ENCODE measurements at places on chromosomes 3 and 15. TPM values are rescaled to one million over a fixed set of nuclear protein-coding genes. Genes with fewer than 3 reads are reported as not detected.
A peak's percentile ranks its signal among the peaks of the same experiment; 100 is the strongest.

GRCh38 chr3:8841472-8841871 lies 72.1 kb upstream of the OXTR start:
- H3K4me1 ChIP-seq, result no peaks in the 10 kb centered on the region
- H3K36me3 ChIP-seq, result no peaks in the 10 kb centered on the region
- no peak overlapping the region for H3K27ac ChIP-seq

DNA sequence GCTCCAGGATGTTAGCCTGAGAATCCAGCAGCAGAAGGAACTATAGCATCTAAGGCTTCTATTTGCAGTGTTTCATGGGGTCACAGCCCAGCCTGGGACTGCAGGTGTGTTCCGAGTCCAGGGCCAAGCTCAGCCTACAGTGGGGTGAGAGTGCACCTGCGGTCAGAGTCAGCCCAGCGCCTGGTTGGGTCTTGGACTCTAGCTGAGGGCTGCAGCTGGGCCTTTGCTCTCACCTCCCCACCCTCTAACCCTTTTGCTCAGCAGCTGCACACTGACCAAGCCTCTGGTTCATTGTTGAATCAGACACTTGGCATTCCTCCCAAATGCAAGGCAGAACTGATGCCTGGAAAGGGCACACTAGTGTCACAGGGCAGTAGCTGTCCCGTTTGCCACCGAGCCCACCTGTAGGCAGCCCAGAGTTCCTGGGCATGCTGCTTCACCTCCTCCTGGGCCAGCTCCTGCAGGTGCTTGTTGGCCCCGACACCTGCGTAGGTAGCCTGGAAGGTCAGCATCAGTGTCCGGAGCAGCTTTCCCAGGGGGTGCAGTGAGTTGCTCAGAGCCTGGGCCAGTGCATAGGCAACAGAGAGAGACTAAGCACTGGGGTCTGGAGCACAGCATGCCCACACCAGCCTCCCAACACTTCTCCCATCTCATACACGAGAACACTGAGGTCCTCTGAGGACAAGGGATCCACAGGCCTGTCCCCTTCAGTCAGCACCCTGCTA lies 17.5 kb downstream of the ALS2CL start:
- H3K27ac ChIP-seq, result no peak overlapping the region
- no peak for DNase-seq
- no peaks in the 10 kb centered on the region for H3K4me1 ChIP-seq
- no peaks in the 10 kb centered on the region for H3K27me3 ChIP-seq
- no peak overlapping the region for H3K4me3 ChIP-seq

ACTR8 gene
- polyA plus RNA-seq, result 24.7 TPM

DNA sequence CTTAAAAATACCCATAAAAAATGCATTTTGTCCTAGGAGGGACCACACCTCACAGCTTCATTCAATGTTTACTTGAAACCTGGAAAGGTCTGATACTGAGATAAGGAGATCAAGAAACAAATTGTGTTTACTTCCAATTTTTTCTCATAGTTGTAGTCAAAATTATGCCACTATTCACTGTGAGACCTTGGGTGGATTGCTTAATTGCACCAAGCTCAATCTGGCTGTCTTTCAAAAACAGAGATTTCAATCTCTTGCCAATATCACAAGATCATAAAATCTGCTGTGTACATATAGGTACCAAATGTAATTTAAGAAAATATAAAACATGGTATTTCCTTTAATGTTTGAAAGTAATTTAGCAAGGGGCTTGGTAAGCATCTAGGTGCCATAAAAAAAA lies 186.4 kb upstream of the THBS1 start:
- H3K27me3 ChIP-seq, result no peaks in the 10 kb centered on the region
- no peak for DNase-seq
- H3K27ac ChIP-seq, result no peak overlapping the region
- H3K4me1 ChIP-seq, result no peaks in the 10 kb centered on the region
- no peaks in the 10 kb centered on the region for H3K36me3 ChIP-seq
- H3K4me3 ChIP-seq, result no peak overlapping the region

DNA sequence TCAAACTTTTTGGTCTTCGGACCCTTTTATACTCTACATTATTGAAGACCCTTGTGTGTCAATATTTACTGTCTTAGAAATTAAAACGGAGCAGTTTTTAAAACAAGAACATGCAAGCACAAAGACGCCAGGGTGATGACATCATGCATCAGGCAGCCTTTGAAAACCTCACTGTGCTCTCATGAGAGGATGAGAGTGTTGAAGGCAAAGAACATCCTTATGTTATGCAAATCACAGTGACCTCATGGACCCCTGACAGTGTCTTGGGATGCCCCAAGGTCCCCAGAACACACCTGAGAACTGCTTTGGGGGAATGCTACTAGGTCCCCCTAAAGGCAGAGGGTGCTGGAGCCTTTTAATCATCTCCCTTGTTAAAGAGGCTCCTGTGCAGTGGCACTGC lies 51.6 kb downstream of the CHDH start:
- H3K4me3 ChIP-seq, result no peak overlapping the region
- no peaks in the 10 kb centered on the region for H3K36me3 ChIP-seq
- H3K27me3 ChIP-seq, result no peaks in the 10 kb centered on the region
- DNase-seq, result no peak

PTH1R gene
- not detected for polyA plus RNA-seq

- no peak overlapping the region for H3K27ac ChIP-seq
- H3K4me1 ChIP-seq, result no peaks in the 10 kb centered on the region
- no peaks in the 10 kb centered on the region for H3K27me3 ChIP-seq
- H3K4me3 ChIP-seq, result no peak overlapping the region
- no peaks in the 10 kb centered on the region for H3K36me3 ChIP-seq
Observed at GRCh38 chr3:196677931-196678330, 34.1 kb downstream of the CEP19 start.

SLC28A1 gene
- polyA plus RNA-seq, result not detected

LAMB2 gene
- 0.67 TPM for polyA plus RNA-seq

DNA sequence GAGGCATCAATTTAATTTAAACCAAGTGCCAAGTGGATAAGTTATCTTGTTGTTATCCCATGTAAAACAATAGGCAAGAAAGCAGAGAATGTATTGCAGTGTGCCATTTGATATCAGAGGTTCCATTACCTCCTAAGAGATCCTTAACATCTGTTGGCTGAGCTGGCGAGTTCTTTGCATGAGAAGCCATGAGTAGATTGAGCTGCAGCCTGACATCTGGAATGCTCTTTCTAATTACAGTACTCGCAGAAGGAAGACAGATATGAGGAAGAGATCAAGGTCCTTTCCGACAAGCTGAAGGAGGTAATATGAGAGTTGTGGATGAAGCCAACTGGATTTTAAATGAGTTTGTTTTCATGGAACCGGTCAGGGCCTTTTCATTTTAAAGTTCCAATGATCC lies 19.4 kb downstream of the TPM1 start:
- no peak overlapping the region for H3K27ac ChIP-seq
- no peaks in the 10 kb centered on the region for H3K27me3 ChIP-seq
- no peaks in the 10 kb centered on the region for H3K36me3 ChIP-seq
- no peak for DNase-seq
- H3K4me1 ChIP-seq, result no peaks in the 10 kb centered on the region

DNA sequence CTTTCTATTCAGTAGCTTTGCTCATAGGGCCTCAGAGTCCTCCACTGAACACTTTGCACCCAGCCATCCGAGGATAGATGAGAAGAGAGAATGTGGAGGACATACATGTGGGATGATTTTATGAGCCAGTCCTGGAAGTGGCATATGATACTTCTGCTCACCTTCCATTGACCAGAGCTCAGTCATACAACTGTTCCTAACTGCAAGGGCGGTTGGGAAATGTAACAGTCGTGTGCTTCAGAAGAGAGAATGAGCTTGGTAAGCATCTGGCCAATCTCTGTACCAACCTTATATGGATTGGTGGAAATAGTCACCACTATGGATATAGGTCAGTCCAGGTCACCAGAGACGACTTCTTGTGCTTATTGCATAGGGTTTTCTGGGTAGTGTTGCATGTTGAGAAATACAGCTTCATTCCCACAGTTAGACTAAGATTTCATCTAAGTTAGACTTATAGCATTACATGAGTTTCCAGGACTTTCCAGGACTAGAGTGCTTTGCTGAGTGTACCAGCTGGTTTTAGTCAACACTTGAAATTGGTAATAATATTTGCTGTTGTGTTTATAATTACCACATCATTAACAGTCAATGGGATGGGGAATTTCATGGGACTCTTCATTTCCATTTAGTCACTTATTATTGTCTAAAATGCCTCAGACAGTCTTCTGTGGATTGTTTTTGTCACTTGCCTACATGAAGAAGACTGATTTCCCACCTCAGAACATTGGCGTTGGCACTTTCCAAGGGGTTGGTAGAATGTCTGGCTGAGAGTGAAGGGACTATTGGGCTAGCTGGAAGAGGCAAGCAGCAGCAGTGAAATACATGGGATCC lies 214.5 kb upstream of the ROPN1 start:
- DNase-seq, result no peak
- H3K27me3 ChIP-seq, result no peaks in the 10 kb centered on the region
- H3K4me1 ChIP-seq, result peaks cover 33% of the 10 kb centered on the region

DNA sequence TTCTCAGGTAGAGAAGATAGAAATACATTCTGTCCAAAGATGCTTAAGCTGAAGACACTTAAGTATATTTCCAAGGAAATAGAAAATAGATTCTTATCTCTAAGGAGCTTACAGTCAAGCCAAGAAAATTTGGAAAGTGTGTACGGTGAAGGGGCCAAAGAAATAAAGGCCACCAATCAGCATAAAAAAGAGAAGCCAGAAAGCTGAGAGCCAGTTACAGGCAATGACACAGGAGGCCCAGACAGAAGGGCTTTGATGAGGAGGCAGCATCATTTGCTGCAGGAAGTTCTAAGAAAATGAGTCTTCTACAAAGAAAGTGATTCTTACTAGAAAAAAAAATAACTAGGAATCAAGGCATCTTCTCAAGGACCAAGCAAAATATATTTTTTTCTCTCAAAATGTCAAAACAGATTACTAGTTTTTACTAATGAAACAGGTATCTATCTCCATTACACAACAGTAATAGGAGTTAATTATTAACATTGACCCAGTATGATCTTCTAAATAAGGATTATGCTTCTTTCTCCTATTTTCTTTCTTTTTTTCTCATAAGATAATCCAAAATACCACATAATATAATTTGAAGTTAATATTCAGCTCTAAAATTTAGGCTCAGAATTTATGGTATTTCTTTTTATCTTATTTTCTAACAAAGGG lies 82.1 kb upstream of the PHLDB2 start:
- no peak overlapping the region for H3K27ac ChIP-seq
- no peak for DNase-seq
- no peaks in the 10 kb centered on the region for H3K4me1 ChIP-seq
- H3K4me3 ChIP-seq, result no peak overlapping the region
- H3K36me3 ChIP-seq, result no peaks in the 10 kb centered on the region

SLC2A2 gene
- polyA plus RNA-seq, result not detected

GP9 gene
- polyA plus RNA-seq, result not detected

DNA sequence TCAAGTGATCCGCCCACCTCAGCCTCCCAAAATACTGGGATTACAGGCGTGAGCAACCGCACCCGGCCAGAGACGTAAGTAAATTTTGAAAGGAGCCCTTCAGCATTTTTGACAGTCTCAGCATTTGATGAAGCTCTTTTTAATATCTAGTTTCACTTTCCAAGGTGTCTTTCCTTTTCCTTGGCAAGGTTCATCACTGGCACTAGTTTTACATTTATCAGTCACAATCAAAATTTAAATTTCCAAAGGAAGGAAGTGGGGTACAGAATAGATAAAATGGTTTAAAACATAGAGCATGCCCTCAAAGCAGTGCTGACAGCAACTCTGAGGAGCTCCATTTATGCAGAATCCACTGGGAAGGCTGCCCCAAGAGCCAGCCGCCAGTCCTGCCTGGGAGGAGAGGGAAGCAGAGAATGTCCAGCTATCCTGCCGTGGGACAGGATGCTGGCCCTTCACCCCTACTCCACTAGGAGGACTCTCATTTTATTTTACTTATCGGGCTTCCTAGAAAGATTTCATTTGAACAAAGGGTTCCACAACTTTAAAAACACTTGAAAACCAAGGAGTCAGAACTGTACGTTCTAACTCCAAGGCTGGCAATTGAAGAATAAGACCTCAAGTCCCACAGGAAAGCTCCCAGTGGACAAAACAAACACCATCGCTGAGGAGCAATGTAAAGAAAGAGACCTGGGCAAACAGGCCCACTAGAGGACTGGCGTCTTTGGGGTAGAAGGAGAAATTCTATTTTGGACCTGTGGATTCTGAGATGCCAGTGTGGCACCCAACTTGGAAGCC lies 9.9 kb downstream of the SFMBT1 start:
- H3K27me3 ChIP-seq, result no peaks in the 10 kb centered on the region
- no peaks in the 10 kb centered on the region for H3K36me3 ChIP-seq
- DNase-seq, result no peak
- no peak overlapping the region for H3K4me3 ChIP-seq

GRCh38 chr3:25246913-25247312 lies 181.2 kb upstream of the RARB start:
- no peaks in the 10 kb centered on the region for H3K27me3 ChIP-seq
- H3K27ac ChIP-seq, result no peak overlapping the region
- no peak overlapping the region for H3K4me3 ChIP-seq
- no peaks in the 10 kb centered on the region for H3K4me1 ChIP-seq
- H3K36me3 ChIP-seq, result no peaks in the 10 kb centered on the region
- no peak for DNase-seq

DNA sequence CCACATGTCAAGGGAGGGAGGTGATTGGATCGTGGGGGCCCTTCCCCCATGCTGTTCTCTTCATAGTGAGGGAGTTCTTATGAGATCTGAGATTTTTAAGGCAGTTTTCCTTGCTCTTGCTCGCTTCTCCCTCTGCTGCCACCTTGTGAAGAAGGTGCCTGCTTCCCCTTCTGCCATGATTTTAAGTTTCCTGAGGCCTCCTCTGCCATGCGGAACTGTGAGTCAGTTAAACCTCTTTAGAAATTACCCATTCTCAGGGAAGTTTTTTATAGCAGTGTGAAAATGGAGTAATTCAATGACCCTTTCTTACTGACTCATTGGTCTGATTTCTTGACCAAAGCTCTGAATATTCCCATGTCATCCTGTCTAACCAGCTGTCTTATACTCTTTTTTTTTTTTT lies 484.4 kb upstream of the TPRG1 start:
- no peak overlapping the region for H3K27ac ChIP-seq
- no peaks in the 10 kb centered on the region for H3K27me3 ChIP-seq
- no peak for DNase-seq
- no peaks in the 10 kb centered on the region for H3K36me3 ChIP-seq

GRCh38 chr3:162367429-162368260 lies 871.0 kb downstream of the OTOL1 start:
- no peaks in the 10 kb centered on the region for H3K27me3 ChIP-seq
- no peak overlapping the region for H3K4me3 ChIP-seq
- no peak for DNase-seq
- no peak overlapping the region for H3K27ac ChIP-seq
- no peaks in the 10 kb centered on the region for H3K36me3 ChIP-seq
- no peaks in the 10 kb centered on the region for H3K4me1 ChIP-seq

NDUFB5 gene
- 249 TPM for polyA plus RNA-seq

- no peak for DNase-seq
- no peak overlapping the region for H3K27ac ChIP-seq
- no peaks in the 10 kb centered on the region for H3K4me1 ChIP-seq
- H3K27me3 ChIP-seq, result no peaks in the 10 kb centered on the region
- H3K4me3 ChIP-seq, result no peak overlapping the region
Observed at GRCh38 chr3:78606756-78607155, 1161.0 kb downstream of the ROBO1 start.

- H3K4me1 ChIP-seq, result peaks cover 3% of the 10 kb centered on the region
- peaks cover 2% of the 10 kb centered on the region for H3K36me3 ChIP-seq
- H3K4me3 ChIP-seq, result 0 out of 2 replicates have a peak overlapping the region, but pooled peaks have one; percentile 91
- H3K27me3 ChIP-seq, result no peaks in the 10 kb centered on the region
Observed at GRCh38 chr15:48334260-48334659, 3.0 kb downstream of the DUT start.

CCRL2 gene
- 2.0 TPM for polyA plus RNA-seq
